A549 treated with dexamethasone at 1 μM for 4 hours (cell line): ENCODE measurements at places on chromosomes 2 and 18. TPM values are rescaled to one million over a fixed set of nuclear protein-coding genes. Genes with fewer than 3 reads are reported as not detected.

TCF23 gene
- total RNA-seq: not detected in 5 replicates

NEB gene
- 0.18 to 0.49 TPM (median 0.35 TPM) in 5 replicates for total RNA-seq

FARP2 gene
- 19.2 to 33.4 TPM (median 29.6 TPM) in 5 replicates for total RNA-seq

EFR3B gene
- total RNA-seq: 7.9 to 11.1 TPM (median 10.0 TPM) in 5 replicates

CGREF1 gene
- 7.2 to 8.1 TPM (median 7.8 TPM) in 5 replicates for total RNA-seq

CLEC4F gene
- total RNA-seq: not detected in 5 replicates

TXNL4A gene
- 94.8 to 140 TPM (median 120 TPM) in 5 replicates for total RNA-seq

POMC gene
- 0.09 to 0.10 TPM in 2 of 5 replicates, not detected in the others for total RNA-seq

CEP192 gene
- total RNA-seq: 7.5 to 9.2 TPM (median 8.6 TPM) in 5 replicates

UGT1A5 gene
- 0.06 TPM in 1 of 5 replicates, not detected in the others for total RNA-seq

ARHGAP15 gene
- total RNA-seq: 0.14 TPM in 1 of 5 replicates, not detected in the others

CD207 gene
- total RNA-seq: 0.05 to 0.08 TPM (median 0.07 TPM) in 3 of 5 replicates, not detected in the others

CUL3 gene
- 66.9 to 79.7 TPM (median 74.7 TPM) in 5 replicates for total RNA-seq

UGT1A8 gene
- 0.06 to 0.07 TPM (median 0.06 TPM) in 3 of 5 replicates, not detected in the others for total RNA-seq

OTOS gene
- total RNA-seq: not detected in 5 replicates

FOXI3 gene
- total RNA-seq: 0.03 to 0.05 TPM (median 0.04 TPM) in 3 of 5 replicates, not detected in the others

CFAP221 gene
- 0.16 to 0.47 TPM (median 0.33 TPM) in 5 replicates for total RNA-seq

IL18R1 gene
- 1.1 to 1.4 TPM (median 1.2 TPM) in 5 replicates for total RNA-seq

CDH2 gene
- 39.4 to 57.6 TPM (median 50.4 TPM) in 5 replicates for total RNA-seq

MAL gene
- total RNA-seq: 0.11 to 0.32 TPM (median 0.24 TPM) in 4 of 5 replicates, not detected in the other

FAP gene
- total RNA-seq: 0.08 TPM in 1 of 5 replicates, not detected in the others

MARCHF4 gene
- 20.0 to 28.3 TPM (median 23.3 TPM) in 5 replicates for total RNA-seq

CDCA7 gene
- 36.8 to 48.3 TPM (median 44.3 TPM) in 5 replicates for total RNA-seq

MOCOS gene
- 2.7 to 4.9 TPM (median 3.6 TPM) in 5 replicates for total RNA-seq
